ENCODE measurements at places on chromosomes 1 and 21. TPM values are rescaled to one million over a fixed set of nuclear protein-coding genes. Genes with fewer than 3 reads are reported as not detected.

DNA sequence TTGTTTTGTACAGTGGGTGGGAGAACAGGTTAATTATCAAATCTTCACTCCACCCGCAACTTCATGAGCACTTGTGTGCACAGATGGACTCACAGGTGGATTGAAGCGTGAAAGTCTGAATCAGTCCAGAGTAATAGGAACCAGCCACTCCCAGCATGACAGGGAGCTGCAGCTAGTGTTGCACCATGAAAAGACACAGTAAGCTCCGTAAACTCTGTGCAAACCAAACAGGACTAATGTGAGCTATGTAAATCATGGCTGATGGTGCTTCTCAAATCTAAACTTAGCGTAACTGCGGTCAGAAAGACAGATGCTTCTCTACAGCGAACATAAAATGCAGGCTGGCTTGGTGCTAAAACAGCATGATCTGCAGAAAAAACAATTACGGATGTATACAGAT, 114.4 kb downstream of the CENPF start:
- DNase-seq = no peak

DNA sequence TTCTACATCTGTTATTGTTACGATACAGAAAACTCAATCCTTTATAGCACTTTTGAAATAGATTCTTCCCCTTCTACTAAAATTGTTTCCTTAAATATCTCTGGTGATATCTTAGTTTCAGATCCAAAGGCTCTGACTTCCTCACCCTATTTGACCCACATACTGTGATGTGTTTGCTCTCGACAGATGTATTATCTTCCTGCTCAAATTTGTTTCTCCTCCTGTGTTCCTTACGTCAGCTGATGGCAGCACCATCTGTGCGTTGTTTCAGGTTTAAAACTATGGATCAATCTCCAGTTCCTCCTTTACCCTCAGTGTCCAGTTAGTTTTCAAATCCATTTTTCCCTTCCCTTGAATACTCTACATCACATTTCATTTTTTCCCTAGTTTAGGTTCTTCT, 274.4 kb downstream of the RYR2 start:
- no peak for DNase-seq

DNA sequence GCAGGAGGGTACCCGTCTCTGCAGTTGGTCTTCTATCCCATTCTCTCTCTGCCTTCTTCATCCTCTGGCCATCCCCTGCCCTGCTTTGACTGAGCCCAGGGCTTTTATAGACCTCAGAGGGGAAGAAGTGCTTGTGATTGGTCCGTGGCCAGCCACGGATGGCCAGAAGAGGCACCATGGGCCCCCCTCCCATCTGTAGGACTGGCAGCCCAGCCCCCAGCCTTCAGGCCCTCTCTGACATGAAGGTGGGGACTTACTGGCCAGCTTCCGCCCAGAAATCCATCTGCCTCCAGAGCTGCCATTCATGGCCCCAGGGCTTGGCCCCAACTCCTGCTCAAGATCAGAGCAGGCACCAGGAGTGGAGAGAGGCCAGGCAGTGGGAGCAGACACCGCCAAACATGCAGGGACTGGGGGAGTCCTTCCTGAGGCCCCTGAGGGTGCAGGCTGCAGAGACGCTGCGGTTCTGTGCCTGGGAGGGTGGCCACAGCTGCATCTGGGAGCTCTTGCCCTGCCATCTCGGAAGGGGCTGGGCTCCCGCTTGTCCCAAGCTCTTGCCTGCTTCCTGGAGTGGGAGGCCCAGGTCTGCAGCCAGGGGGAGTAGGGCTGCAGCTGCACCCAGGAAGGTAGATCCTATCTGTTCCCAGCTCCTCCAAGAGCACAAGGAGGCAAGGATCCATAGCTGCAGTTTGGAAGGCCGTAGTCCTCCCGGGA, 698.6 kb upstream of the B3GALT2 start:
- DNase-seq = no peak

DNA sequence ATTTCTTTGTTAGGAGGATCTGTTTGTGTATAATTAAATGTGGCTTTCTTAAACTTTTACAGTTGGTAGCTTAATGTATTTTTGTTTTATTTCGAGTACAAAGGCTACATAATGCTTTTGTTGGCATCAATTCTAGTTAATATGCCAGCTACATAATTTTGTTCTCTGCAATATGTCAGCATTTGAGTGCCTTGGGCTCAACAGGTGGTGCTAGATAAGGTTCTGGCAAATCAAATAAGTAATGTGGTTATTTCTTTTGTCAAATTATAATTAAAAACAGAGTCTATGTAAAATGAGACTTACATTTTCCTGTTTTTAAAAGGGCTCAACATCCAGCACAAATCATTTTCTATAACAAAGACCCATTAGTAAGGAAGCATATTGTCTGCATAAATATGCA, 410.6 kb upstream of the NR5A2 start:
- DNase-seq = no peak

Gene PITHD1
- polyA plus RNA-seq = 29.2 TPM

DNA sequence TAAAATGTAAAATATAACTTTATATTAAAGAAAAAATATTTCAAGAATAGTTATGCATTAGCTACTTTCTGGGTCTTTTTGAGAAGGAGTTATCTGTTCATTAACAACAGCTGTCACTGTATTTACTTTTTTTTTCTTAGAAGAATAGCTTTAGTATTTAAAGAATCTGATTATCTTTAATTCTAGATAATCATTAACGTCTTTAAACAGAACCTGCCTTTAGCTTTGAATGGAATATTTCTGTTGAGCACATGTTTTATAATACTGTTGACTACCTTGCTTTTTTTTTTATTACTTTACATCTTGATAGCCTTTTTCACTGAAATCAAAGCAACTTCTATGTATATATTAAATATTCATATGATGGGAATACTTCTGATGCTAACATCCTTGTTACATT, 132.0 kb downstream of the CLEC20A start:
- DNase-seq = no peak

Measured in A549 (cell line).